ENCODE measurements at places on chromosomes 1 and 21.

DNA sequence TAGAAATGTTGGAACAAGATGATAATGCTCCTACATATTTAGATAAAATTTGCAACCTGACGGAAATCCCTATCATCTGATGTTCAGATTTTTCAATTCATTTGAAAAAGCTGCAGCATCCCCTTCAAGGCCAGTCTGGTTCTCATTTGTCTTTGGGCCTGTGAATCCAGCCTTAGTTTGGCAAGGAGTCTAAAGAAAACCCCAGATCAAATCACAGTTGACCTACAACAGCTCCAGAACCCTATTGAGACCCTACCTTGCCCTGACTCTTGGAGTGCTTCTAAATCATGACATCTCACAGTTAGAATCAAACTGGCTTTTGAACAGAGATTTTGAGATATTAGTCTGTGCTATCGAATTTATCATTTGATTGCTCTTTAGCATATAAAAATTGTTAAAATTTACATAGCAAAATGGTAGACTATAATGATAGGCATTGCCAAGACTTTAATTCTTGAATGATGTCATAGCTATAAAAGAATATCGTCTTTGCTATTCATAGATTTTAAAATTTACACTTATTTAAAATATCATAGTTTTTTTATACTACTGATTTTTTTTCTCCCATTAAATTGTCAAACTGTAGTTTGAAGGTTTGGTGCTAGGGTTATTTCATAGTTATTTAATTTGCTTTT lies 2.2 kb downstream of the PPP2R5A start:
- no peak for DNase-seq

DNA sequence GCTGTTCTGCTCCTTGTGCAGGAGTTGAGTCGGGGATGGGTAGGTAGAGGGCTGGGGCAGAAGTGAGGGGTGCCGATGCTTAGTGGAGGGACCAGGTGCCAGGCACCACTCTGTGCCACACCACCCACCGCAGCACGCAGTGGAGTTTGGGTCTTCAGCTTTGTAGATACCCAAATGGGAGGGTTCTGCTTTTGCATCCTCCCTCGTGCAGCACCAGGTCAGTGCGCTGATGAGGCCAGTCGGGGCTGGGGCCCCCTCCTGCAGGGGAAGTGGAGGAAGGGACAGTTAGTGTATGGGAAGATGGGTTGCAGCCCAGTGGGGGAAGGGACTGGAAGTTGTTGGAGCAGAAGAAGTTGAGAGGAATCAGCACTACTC lies 244.0 kb downstream of the RHOU start:
- DNase-seq: no peak

- no peak for DNase-seq
These were observed 174.9 kb downstream of the PIGK start for GRCh38 chr1:77044133-77044849.

GRCh38 chr1:246271516-246271915 lies 235.6 kb downstream of the SMYD3 start:
- no peak for DNase-seq

DNA sequence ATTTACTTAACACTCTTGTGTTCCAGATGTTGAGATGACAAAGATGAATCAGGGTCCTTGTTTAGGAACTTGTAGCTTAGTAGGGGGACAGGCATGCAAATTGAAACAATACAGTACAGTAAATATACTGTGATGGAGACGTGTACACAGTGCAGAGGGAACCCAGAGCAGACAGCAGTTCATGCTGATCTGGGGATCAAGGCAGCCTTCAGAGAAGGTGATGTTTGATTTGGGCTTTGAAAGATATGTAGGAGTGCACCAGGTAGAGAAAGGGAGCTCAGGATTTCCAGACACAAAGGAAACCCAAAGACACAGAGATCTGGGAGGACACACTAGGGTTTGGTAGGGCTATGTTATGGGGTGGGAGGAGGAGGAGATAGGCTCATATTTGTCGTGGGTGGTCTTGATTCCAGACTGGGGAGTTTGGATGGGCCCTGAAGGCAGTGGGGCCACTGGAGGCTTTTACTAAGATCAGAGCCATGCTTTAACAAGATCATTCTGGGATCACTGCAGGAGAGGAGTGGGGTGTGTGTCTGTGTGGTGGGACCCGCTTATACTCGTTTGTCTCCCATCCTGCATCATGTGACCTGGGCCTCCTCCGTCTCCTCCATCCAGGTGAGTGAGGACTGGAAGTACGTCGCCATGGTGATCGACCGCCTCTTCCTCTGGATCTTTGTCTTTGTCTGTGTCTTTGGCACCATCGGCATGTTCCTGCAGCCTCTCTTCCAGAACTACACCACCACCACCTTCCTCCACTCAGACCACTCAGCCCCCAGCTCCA lies 7.8 kb downstream of the CHRNB2 start:
- DNase-seq: no peak

DNA sequence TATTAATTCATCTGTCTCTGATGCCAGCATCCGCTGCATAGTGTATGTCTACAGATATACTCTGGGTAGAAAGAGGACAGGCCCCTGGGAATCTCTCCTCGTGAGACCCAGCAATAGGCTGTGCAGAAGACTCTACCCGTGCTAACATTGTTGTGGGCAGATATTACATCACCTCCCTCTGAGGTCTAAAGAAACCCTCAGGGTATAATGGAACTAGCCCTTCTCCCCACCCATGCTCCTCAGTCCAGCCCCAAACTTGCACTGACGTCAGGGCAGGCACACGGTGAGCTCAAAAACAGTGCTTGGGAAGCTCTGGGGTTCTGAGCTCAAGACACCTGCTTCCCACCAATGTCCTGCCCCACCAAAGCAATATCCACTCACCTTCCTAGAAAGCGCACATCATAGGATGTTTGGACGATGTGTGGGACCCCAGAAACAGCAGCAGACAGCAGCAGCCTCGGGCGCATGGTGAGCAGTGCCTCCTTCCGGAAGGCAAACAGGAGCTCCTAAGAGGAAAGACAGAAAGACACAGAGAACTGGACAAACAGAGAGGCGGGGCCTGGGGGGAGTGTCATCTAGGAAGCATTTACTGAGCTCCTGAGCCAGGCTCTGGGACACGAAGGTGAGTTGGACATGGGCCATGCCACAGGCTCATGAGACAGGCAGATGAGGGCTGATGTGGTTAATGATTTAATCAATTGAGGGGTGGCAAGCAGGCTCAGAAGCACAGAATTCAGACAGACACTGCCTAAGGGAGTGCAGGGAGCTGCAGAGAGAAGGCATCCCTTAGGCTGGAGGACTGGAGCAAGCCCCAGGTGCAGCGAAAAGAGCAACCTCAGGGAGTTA lies 4.8 kb downstream of the OVGP1 start:
- DNase-seq: no peak

DNA sequence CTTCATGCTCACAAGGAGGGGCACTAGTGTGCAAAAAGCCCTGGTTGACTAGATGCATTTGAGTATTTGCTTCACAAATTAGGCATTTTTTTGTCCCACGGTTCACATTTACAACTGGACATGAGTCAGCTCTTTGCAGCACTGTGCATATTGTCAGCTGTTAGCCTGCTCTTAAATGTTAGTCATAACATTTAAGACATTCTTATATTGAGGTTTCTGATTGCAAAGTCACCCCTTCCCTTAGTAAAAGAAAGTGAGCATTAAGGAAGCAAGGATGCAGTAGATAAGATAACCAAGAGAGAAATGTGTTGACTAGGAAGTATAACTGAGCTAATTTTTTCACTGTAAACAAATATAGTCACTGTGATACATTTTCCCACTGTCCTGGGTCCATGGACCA lies 132.6 kb upstream of the CTTNBP2NL start:
- DNase-seq: no peak

GRCh38 chr1:9689011-9689706 lies 37.6 kb downstream of the PIK3CD start:
- DNase-seq: peak; percentile 75

GRCh38 chr1:209661071-209661470 lies 8.8 kb upstream of the LAMB3 start:
- no peak for DNase-seq

DNA sequence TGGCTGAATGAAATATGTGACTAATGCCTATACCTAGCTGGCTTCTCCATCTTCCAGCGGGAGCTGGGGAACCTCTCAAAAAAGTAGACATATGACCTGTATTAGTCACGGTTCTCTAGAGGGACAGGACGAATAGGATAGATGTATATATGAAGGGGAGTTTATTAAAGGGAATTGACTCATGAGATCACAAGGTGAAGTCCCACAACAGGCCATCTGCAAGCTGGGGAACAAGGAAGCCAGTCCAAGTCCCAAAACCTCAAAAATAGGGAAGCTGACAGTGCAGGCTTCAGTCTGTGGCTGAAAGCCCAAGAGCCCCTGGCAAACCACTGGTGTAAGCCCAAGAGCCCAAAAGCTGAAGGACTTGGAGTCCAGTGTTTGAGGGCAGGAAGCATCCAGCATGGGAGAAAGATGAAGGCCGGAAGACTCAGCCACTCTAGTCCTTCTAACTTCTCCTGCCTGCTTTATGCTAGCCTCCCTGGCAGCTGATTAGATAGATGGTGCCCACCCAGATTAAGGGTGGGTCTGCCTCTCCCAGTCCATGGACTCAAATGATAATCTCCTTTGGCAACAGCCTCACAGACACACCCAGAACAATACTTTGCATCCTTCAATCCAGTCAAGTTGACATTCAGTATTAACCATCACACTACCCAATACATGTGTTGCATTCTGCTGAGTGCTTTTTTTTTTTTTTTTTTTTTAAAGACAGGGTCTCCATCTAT lies 19.6 kb downstream of the OLIG1 start:
- DNase-seq: no peak

DNA sequence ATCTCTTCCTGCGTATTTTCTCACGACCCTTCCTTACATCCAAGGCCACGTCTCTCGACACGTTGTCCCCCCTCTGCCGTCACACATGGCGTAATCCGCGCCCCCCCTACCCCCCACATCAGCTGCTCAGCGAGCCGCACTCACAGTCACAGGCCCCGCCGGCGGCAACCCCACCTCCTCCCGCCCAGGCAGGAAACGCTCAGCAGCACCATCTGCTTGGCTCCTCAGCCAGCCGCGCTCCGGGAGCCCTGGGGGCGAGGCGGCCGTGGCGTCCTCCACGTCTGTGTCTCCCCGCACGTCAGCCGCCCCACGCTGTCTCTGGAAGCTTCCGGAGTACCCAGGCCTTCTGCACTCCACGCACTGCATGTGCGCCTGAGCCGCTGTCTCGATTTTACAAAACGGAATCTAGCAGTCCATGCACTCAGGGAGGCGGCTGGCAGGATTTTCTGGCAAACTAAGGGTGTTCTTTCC lies 64.6 kb downstream of the SIK1 start:
- peak; percentile 67 for DNase-seq

- DNase-seq: no peak
These were observed 67.9 kb upstream of the MACF1 start for GRCh38 chr1:39136638-39137037.

- no peak for DNase-seq
These were observed 81.7 kb upstream of the BEND5 start for GRCh38 chr1:48858200-48858920.

DNA sequence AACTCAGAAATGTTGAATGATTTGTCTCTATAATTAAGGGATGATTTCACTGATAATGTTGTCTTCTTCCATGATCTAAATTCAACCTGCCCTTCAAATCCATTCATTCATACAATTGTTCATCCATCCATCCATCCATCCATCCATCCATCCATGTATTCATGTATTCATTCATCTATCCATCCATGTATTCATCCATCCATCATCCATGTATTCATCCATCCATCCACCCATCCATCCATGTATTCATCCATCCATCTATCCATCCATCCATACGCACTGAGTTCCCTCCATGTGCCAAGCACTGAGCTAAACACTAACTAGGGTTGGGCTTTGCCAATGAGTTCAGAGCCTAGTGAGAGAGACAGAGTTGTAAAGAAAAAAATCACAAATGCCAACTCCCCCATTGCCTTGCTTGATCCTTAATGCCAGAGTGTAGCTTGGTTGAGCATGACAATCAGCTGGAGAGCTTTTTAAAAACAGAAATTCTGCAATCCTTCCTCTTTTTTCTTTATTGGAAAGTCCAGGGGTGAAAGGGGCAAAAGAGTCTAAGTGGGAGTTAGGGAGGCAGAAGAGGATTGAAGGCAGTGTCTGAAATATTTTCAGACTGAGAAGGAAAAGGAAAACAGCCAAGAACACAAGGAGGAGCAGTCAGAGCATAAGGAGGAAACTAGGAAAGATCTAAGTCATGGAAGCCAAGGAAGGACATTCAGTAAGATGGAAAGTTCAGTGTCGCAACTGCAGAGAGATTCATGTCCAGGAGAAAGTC lies 92.4 kb upstream of the ERG start:
- no peak for DNase-seq

- no peak for DNase-seq
These were observed 71.7 kb upstream of the GUCA2B start for GRCh38 chr1:42081475-42081874.

DNA sequence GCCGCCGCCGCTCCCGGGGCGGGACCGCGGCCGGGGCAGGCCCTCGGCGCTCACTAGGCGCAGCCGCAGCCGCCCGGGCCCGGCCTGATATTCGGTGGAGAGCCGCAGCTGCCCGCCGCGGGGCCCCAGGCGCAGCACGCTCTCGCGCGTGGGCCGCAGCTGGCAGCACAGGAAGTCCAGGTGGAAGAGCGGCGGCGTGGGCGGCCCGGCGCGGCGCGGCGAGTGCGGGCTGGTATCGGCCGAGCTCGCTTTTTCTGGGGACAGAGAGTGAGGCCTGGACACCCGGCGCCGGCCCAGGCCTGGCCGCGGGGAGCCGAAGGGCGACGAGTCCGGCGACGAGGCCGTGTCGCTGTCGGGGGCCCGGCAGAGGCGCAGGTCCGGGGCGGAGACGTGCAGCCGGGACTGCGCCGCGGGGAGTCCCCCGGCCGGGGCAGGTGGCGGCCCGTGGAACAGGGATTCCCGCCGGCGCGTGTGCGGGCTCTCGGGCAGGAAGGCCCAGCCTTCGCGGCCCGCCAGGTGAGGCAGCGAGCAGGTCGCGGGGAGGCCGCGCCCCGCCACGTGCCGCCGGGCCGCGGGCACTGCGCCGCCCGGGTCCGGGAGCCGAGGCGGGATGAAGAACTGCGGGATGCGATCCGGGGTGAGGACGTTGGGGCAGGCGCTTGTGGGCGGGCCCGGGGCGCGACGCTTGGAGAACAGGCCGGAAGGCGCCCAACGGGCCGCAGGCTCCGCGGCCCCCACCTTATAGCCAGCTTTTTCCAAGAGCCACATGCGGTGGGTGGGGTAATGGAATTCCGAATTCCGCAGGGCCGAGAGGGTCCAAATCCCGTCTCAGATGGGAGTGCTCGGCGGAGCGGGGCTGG lies 1.2 kb downstream of the C2CD4D start:
- DNase-seq: peak; percentile 51

DNA sequence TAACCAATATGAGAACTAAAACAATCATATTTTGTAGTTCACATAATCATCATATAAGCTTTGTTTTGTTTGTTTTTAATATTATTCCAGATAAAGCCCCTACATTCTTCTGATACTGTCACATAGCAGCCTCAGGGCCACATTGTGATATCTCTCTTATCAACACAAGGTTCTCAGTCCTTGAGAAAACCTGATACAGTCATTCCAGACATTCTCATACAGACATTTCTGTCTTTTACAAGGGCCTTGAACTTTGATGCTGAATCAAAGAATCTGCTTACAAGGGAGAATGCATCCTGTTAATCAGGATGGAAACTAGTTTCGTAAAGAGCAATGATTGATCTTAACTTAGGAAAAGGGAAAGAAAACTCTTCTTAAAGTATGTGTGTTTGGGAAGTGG lies 12.7 kb upstream of the VCAM1 start:
- no peak for DNase-seq

Data from stimulated activated naive CD4-positive, alpha-beta T cell treated with Interleukin-2 at 50 U/mL for 16 hours (primary cell).